ENCODE measurements at places on chromosomes 6 and 20. TPM values are rescaled to one million over a fixed set of nuclear protein-coding genes. Genes with fewer than 3 reads are reported as not detected.

DNA sequence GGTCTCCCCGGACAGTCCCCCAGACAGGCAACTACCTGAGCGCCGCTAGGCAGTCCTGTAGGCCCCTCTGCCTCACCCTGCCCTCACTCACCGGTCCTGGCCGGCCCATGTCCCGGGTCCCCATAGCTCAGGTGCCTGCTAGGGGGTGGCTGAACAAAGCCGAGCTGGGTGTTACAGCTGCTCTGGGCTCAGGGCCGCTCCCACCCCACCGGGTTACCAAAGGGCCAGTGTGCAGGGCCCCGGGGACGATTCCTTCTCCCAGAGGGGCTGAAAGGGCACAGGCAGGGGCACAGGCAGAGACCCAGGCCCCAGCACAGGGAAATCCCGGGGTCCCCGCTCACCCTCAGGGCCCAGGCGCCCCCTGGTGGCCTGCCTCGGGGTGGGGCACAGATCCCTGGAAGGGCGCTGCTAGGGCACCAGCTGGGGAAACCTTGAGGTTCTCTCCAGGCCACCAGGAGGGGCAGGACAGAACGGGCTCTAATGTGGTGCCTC is 118.4 kb downstream of the GRM4 start:
- DNase-seq: no peak

DNA sequence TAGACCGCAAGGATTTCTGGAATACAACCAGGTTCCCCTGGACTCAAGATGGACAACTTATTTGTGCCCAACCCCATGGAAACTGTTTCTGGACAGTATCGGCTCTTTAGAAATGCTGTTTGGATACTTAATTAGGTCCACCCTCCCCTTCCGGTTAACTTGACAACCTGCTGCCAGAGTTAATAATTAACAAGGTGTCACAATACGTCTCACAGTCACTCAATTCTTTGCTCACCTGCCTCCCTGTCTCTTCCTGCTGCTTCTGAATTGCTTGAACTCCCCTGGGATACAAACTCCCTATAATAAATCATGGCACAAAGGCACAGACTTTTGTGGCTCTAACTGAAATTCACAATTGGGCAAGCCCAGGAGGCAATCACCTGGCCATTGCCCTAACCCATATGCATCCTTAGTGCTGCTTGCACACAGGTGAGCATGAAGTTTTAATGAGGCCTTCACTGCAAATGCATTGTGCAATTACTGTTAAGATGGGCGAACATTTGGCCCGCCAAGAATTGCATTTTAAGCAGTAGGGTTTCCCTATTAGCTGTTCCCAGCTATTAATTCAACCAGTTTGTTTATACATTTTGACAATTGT is 504.4 kb upstream of the NOX3 start:
- DNase-seq: no peak

GRCh38 chr20:706366-706885 is 30.8 kb upstream of the SCRT2 start:
- no peak for DNase-seq

DNA sequence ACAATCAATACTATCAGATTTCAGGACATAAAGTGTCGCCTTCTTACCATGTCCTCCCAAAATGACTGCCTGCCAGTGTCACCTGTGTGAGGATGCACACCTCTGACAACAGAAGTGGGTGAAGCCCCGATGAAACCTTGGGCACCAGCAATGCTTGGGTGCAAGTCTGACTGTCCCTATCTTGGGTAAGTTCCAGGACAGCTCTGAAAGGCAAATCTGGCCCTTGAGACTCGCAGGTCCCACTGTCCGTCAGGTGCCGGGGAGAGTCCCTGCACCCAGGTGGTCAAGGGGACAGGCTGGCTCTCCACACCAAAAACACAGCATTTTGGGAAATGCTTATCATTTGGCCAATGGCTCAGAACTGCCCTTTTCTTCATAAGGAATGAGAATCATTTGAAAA is 43.3 kb downstream of the EZR start:
- no peak for DNase-seq

- no peak for DNase-seq
Observed at GRCh38 chr6:14876778-14877613, 368.9 kb upstream of the JARID2 start.

GRCh38 chr20:11853359-11853758 is 64.3 kb upstream of the BTBD3 start:
- DNase-seq: no peak

DNA sequence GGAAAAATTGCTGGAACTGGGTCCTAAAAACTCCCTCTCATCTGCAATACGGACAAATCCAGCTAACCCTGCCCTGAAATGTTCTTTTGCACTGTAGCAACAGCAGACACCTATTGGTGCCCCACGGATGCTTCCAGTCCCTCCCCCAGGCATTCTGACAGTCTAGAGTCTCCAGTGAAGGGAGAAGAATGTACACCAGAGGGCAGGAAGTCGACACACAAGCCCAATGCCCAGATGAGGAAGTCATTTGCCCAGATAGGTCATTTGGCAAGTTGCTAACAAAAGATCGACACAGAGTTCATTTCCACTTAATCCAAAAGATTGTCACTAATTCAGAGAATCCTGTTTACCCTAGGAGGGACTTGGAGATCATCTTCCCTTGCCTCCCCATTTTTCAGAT is 293.0 kb upstream of the PRDM1 start:
- DNase-seq: no peak

- DNase-seq: no peak
Observed at GRCh38 chr6:143679041-143679440, 1.3 kb downstream of the PHACTR2 start.

DNA sequence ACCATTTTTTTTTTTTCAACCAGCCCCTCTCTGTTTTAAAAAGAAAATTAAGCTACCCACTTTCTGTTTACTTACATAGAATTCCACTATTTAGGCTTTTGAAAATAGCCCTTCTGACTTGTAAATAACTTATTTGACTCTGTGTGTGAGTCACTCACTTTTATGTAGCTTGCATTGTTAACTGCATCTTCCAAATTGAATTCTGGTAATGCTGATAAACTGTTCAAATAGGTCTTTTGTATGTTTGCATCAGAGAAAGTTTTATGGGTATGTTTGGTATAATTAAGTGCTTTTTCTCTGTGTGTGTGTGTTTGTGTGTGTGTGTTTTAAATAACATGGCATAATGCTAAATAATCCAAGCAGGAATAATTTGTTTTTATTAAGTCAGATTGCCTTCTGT is 360.1 kb downstream of the PLCB1 start:
- no peak for DNase-seq

GRCh38 chr20:9800421-9800820 is 38.5 kb downstream of the PAK5 start:
- DNase-seq: no peak

- no peak for DNase-seq
Observed at GRCh38 chr20:50323209-50323608, 132.6 kb downstream of the CEBPB start.

GRCh38 chr20:63636752-63637628 is 10.1 kb upstream of the GMEB2 start:
- no peak for DNase-seq

GRCh38 chr6:112221981-112222852 is 32.1 kb downstream of the LAMA4 start:
- DNase-seq: no peak

- no peak for DNase-seq
Observed at GRCh38 chr6:143939364-143939763, 68.7 kb downstream of the PLAGL1 start.

DNA sequence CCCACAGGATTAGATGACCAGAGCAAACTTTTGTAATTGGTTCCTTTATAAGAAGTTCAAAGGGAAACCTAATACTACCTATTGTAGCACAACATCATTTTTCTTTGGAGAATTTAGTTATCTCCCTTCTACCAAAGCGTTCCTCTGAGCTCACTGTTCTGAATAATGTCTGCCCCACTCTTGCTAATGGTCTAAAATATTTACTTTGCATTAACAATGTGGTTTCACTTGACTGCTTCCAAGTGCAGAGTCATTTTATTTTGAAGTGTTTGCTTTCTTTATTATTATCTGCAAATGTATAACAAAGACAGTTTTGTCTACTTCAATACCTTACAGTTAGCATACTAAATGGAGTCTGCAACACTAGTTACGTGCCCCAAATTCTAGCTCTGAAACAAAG is 15.0 kb downstream of the TRAPPC3L start:
- DNase-seq: no peak

DNA sequence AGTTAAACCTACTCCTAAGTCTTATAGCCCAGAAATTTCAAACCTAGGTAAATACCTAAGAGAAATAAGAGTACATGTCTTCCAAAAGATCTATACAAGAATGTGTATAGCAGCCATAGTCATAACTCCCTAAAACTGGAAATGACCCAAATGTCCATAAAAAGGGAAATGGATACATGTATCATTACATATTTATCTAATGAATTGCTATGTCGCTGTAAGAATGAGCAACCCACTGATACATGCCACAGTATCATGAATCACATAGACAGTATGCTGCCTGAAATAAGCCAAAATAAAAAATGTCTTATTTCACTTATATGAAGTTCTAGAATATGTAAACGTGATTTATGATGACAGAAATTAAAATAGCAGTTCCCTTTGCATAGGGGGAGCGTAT is 679.5 kb downstream of the MAFB start:
- no peak for DNase-seq

GRCh38 chr6:34900321-34901031 is 11.4 kb downstream of the ANKS1A start:
- no peak for DNase-seq

GRCh38 chr6:135192256-135193174 is 11.4 kb downstream of the MYB start:
- DNase-seq: no peak

DNA sequence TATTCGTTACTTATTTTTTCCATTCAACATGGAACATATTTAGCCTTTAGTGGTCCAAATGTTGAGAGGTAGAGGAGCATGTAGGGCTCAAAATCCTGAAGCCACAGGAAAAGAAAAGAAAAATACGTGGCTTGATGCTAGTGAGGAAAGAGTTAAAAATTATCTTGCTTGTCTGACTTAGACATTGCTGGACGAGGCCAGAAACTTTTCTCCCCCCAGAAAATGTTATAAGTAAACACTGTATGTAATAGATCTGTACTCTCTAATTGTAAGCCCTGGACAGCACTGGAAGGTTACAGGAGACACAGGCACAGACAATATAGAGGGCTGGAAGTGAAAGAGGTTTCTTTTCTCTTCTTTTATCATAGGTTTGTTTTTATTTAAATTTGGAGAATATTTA is 165.6 kb downstream of the ZFP64 start:
- DNase-seq: no peak

DNA sequence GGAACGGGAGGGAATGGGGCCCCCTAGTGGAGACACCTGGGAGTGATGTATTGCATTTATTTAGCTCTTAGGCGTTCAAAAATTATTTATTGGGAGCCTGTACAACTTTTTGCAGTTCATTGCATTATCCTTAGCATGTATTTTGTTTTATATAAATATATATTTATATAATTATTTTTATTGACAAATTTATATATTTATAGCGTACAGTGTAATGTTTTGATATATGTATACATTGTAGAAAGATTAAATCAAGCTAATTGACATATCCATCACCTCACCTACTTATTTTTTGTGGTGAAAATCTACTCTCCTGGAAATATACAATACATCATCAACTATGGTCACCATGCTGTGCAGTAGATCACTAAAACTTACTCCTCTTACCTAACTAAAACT is 975 bp downstream of the SIRT5 start:
- DNase-seq: peak; percentile 67

DNA sequence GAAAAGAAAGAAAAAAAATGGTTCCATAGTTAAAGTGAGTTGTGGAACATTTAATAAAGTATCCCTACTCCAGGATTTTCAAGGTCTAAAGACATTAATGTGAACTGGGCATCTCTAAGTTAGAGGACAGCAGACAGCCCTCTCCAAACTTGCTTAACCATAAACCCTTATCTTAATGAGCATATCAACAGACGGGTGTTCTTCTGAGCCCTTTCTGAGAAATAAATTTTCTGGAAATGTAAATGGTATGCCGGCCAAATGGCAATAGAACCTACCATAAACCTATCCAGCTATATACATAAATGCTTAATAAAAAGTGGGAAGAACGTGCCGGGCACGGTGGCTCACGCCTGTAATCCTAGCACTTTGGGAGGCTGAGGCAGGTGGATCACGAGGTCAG is 12.5 kb downstream of the SLC18B1 start:
- no peak for DNase-seq

DNA sequence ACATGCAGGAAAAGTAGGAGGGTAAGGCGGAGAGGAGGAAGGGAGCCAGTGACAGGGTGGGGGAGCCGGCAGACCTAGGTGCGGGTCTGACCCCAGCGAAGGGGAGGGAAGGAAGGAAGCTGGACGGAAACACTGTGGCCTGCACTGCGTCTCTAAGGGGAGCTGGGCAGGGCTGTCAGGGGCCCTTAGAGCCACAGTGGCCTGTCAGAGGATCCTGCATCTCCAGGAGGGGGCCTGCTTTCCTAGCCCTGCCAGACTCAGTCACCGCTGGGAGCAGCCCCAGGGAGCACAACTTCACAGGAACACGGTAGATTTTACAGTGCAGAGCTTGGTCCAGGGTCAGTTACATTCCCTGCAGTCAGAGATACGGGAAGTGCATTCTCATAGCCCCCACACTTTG is 118.2 kb downstream of the PACRG start:
- no peak for DNase-seq

- no peak for DNase-seq
Observed at GRCh38 chr6:159934181-159934580, 34.7 kb upstream of the IGF2R start.

DNA sequence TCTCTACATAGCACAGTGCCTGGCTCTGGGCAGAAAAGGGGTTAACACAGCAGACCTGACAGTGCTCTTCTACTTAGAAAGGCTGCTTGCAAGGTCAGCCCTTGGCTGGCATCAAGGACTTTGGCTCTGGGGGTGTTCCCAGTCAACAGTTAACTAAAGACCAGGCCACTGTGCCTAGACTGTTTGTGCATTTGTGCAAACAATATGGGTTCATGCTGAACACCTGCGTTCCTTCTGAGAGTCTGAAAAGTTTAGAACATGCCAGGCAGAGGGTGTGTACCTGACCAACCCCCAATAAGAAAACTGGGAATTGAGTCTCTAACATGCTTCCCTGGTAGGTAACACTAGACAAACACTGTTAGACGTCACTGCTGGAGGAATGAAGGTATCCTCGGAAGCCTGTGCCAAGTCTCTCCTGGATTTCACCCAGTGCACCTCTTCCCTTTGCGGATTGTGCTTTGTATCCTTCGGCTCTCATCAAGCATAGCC is 110.7 kb downstream of the PDE10A start:
- no peak for DNase-seq

DNA sequence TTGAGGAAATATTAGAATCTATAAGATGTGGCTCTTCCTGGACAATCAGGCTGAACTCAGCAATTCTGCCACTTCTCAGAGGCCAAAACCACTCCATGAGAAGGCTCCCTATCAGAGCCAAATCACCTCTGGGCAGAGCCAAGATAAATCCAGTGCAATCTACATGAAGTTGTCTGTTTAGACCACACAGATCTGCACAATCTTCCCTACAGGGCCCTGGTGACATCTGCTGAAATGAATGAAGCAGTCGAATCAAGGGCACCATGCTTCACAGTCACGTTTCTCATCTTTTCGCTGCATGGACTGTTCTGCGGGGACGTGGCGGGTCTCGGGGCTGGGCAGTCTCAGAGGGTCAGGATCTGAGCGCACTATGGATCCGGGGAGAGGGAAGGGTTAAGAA is 60.1 kb upstream of the CD93 start:
- no peak for DNase-seq

Gene MOCS1
- 67.1 TPM for total RNA-seq

Gene PCK1
- total RNA-seq: 32.0 TPM

Gene PRSS35
- 0.30 TPM for total RNA-seq

Gene CASS4
- total RNA-seq: 7.5 TPM

Gene ZNF341
- total RNA-seq: 2.0 TPM

Gene PTGIS
- 61.3 TPM for total RNA-seq

Gene RAD21L1
- total RNA-seq: 0.39 TPM

Gene TMEM151B
- total RNA-seq: 0.42 TPM
